NCI-H2029 treated with DMSO at 0.1 percent for 48 hours (cell line): ENCODE measurements at places on chromosomes 5 and 9.

- DNase-seq = peak; percentile 2
These were observed 27.8 kb downstream of the PRLR start for GRCh38 chr5:35202319-35203111.

GRCh38 chr9:84667571-84668195, 1.8 kb upstream of the NTRK2 start:
- no peak for DNase-seq

- DNase-seq = no peak
These were observed 30.4 kb downstream of the PTTG1 start for GRCh38 chr5:160452036-160452435.

GRCh38 chr9:126390923-126391322, 64.3 kb downstream of the MVB12B start:
- DNase-seq = no peak

GRCh38 chr9:107782381-107782780, 292.8 kb upstream of the KLF4 start:
- no peak for DNase-seq

DNA sequence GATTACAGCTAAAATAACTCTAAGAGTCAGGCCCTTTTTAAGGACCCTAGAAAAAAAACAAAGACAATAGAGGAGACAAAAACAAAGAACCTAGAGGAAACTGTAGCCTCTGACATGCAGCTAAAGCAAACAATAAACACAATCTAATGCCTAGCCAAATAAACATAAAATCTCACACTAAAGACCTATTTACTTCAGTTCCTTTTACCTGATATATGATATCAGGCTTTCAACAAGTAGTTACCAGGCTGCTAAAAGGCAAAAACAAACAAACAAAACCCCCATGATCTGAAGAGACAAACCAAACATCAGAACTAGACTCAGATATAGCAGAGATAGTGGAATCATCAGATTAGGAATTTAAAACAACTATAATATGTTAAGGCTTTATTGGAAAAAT, 226.5 kb upstream of the POU5F2 start:
- peak; percentile 83 for DNase-seq

GRCh38 chr9:138103849-138104206, 226.2 kb downstream of the CACNA1B start:
- no peak for DNase-seq

DNA sequence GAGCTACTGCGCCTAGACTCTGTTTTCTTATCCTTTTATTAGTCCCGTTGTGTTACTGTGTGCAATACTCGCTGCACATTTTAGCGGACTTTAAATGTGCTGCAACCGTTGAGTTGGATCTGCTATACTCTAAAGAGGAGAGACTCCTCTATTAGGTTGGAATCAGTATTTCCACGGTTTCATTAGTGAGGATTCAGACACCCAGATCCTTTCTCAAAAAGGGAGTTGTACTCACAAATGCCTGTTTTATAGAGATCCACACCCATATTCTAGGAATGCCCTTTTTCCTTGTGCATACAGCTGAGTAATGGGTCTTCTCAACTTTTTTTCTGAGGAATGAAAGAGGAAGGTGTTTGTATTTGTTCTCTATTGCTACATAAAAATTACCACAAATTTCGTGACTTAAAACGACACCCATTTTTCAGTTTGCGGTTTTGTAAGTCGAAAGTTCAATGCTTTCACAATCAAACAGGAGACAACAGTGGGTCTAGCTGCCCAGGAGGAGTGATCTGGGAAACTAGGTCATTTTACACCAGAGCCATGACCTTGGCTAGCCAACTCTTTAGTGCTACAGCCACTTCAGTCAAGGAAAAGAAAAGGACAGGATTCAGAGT, 52.8 kb upstream of the SLC44A1 start:
- no peak for DNase-seq

DNA sequence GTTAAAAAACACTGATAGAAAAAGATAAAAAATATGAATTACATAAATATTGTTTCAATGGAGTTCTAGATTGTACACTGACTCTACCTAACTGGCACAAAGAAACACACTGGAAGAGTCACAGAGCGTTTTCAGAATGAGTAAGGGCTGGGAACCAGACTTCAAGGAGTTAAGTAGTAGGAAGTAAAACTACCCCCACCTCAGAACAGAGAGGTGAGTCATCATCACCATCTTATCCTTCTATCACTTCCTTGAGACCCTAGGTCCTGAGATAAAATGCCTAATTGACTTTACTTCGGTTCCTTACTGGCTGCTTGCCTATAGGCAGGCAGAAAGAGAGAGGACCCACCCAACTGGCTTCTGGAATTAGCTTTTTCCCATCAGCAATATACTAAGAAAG, 79.7 kb downstream of the ELAVL2 start:
- no peak for DNase-seq

- no peak for DNase-seq
These were observed 1375.0 kb upstream of the NUDT12 start for GRCh38 chr5:104937598-104937997.
